ENCODE measurements at places on chromosomes 3 and 15.
A peak's percentile ranks its signal among the peaks of the same experiment; 100 is the strongest.

GRCh38 chr15:66655997-66656396 is 46.0 kb upstream of the SMAD6 start:
- DNase-seq, result no peak

DNA sequence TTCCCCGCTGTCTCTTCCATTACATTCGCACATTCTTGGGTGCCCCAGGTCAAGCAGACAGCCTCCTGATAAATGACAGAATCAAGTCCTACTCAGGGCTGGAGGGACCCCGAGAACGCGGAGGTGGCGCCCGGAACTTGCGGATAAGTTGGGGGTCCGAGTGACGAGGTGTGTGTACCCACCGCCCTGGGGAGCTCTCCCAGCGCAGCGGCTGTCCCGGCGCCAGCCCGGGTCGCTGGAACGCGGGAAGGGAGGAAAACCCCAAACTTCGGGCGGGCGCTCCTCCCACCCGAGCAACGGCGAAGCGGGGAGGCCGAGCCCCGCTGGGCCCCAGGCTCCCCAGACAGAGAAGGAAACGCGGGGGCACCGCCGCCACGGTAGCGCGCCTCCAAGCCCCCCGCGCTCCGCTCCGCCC is 550 bp downstream of the CLN6 start:
- DNase-seq, result peak; percentile 29

GRCh38 chr3:170703121-170703588 is 117.3 kb upstream of the SLC7A14 start:
- no peak for DNase-seq

DNA sequence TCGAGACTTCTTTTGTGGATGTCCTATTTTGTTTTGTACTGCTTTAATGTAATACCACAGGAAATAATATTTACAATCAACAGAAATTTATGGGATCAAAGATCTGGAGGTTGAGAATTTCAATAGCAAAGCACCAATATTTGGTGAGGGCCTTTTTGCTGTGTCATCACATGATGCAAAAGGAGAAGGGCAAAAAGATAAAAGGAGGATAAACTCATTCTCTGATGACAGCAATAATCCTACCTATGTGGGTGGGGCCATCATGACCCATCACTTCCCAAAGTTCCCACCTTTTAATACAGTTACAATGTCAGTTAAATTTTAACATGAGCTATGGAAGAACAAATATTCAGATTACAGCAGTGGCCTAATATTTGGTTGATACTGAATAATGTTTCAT is 832.9 kb downstream of the OTOL1 start:
- DNase-seq, result no peak

DNA sequence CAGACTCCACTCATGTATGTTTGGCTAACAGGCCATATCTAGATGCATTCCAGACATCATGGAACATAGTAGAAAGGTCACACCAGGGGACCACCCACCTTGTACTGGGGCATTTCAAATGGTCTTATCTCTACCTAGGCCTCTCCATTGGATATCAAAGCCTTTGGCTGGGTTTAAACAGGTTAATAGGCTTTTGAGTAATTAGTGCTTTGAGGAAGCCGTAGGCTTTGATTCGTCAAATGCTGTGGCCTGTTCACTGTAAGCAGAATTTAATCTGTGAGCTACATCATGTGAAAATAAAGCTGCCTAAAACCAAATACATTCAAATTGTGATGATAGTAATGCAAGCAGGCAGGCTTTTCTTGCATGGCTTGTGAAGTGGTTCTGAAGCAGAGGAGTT is 129.5 kb downstream of the ST8SIA2 start:
- no peak for DNase-seq

DNA sequence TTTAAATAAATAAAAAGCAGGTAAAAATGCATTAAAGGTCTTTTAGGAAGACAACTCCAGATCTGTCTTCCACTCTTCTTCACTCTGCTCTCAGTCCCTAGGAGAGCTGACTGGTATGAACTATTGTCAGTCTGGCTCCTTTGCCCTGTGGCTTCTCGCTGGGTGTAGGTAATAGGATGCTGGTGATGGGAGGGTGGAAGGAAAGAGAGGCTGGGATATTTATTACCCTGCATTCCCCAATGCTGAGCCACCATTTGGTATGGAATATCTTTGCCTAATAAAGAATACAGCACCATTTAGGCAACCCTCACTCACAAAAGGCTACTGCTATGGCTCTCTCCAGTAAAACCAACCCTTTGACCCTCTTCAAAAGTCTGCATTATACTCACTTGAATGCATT is 326.9 kb downstream of the CNTN3 start:
- no peak for DNase-seq

- no peak for DNase-seq
Measured at GRCh38 chr15:41258750-41259471, 27.8 kb downstream of the CHP1 start.

- no peak for DNase-seq
Measured at GRCh38 chr3:148002705-148003205, 593.6 kb downstream of the ZIC1 start.

Data from HS-27A (cell line).